ENCODE measurements at places on chromosomes 2 and 18.
A peak's percentile ranks its signal among the peaks of the same experiment; 100 is the strongest.

DNA sequence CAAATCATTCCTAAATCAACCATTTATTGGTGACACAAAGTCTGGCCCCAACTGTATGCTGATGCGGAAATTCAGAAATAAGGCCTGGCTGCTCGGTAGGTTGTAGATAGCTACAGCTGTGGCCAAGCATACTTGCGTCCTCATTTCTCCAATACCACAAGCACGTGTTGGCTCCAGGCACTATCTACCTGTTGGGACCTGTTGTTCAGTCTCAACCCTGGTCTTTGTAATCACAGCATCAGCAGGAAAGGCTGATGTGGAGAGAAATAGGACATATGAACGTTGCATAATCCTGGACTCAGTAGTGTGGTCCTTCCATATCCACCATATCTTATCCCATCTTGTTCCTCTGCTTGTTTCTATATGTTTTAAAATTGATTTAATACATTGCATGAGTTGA, 212.6 kb downstream of the PMAIP1 start:
- no peak for DNase-seq

- DNase-seq, result no peak
Observed at GRCh38 chr18:34864836-34865497, 154.9 kb downstream of the DTNA start.

GRCh38 chr2:157441072-157441454, 2.8 kb downstream of the CYTIP start:
- DNase-seq, result no peak

GRCh38 chr2:204129591-204130294, 193.2 kb downstream of the ICOS start:
- DNase-seq, result no peak

- DNase-seq, result peak; percentile 38
Observed at GRCh38 chr2:240319855-240320203, 115.6 kb upstream of the GPC1 start.

DNA sequence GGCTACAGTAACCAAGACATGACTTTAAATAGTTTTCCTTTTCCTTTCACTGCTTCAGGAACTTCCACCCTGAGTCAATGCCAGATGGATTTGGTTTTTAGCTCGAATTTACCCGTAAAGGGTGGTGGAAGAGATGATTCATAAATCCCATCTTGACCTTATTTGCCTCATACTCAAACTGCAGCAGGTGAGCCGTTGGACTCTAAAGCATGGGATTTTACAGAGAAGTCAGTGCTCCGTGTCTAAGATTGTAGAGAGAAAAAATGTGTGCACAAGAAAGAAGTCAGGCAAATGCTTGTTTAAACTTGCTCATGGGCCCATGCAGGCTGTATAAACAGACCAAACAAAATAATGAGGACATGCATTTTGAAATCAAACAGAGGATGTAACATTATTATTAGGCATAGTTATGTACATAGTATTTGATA, 369.7 kb upstream of the TRIB2 start:
- no peak for DNase-seq

DNA sequence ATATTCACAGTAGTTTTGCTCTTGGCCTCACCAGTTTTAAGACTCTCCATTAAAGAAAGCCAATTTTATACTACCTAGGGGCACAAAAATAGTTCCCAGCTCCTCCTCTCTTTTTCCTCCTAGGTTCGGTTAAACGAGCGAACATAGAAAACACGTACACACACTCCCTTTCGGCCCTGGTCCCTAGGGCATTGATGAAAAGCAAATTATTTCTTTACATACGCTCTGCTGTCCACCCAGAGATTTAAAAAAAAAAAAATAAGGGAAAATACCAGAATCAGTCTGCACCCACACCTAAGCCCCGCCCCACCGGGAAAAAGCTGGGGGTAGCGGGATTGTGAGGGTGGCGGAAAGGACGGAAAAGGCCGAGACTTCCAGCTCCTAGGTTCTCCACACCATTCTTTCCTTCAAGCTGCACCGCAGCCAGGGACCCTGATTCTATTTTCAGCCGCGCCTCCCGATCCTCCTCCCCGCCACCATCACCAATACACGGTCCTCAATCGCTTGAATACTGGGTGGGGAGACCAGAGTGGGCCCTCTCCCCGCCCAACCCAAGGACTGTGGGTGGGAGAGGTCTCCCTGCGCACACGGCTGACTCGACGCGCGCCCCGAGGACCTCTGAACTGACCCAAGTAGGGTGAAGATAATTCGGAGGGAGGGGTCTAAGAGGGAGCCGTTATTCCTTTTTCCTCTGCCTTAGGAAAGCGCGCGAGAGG, 769 bp downstream of the ATF2 start:
- DNase-seq, result no peak

GRCh38 chr2:213119061-213119809, 32.2 kb downstream of the IKZF2 start:
- no peak for DNase-seq

DNA sequence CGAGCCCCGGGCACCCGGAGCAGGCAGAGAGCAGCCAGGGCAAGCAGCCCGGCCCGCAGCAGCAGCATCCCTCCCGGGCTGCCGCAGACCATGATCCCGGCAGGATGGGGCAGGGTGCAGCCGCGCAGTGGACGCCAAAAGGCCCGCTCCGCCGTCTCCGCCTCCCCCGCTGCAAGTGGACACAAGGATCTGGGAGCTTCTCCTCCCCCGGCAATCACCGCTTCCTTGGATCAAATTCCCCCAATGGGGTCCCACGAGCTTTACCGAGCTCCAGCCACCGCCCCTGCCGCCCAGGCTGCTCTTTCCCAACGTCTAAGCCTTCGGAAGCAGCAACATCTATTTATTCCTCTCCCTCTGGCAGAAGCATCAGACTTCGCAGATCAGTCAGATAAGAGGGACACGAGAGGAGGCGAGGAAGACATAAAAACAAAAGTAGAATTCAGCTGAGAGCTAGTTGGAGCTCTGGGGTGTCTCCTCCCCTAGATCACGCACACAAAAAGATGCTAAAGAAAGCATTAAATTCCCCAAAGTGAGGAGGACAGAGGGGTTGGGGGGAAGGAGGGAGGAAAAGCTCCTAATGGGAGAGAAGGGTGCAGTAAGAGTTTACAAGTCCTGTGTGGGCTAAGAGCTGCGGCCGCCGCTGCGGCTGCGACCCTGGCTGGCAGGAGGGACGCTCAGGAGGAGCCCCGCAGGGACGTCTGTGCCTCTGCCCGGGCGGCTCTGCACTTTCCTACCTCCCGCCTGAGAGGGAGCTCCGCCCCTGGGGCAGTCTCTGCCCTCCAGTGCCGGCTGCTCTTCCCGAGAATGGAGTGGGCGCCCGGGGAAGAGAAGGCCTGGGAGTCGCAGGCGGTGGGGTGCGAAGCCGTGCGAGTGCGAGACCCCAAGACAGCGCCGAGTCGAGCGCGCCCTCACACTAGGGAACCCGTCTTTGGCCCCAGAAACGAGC, at the start of gene FRZB:
FRZB (minus strand) TSS at position 177 of the 946 bp plus-strand sequence; CDS start at position 92, 85 bp downstream.
- DNase-seq, result peak; percentile 87

- no peak for DNase-seq
Observed at GRCh38 chr2:119753041-119753929, 6.4 kb upstream of the PTPN4 start.

- no peak for DNase-seq
Observed at GRCh38 chr2:232502511-232502910, 14.9 kb upstream of the ECEL1 start.
